ENCODE measurements at places on chromosomes 1 and 21.
A peak's percentile ranks its signal among the peaks of the same experiment; 100 is the strongest.

DNA sequence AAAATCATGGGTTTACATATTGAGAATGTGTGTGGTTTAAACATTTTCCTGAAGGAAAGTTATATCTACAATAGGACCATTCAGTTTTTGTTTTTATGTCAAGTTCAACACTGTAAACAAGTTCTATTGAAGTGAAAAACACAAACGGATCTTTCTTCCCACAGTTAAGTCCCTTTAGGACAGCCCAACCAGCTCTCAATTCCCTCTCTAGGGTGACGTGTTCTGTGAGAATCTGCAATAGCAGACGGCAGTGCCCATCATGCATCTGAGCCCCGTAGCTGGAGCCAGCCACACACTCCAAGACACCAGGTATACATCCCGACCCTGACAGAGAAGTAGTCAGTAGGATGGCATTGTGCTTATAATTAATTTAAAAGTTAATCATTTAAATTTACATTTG is 26.3 kb upstream of the IVNS1ABP start:
- no peak for DNase-seq

- no peak for DNase-seq
These were observed 784.4 kb upstream of the ADGRL4 start for GRCh38 chr1:79790950-79791349.

DNA sequence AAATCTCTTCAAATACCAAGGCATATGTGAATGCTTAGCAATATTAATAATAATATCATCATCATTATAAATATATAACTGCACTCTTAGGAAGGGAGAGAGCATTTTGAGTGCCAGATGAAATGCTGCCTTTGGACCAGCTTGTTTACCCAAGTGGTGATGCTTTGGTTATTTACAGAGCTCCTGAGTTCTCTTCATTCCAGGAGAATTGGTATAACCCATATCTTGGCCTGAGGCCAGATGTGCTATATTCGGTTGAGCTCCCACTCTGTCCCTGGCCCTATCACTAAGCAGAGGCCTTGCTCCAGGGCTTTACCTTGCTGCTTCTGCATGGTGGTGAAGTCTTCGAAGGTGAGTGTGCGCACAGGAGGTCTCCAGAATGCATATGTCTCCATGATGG is 89.4 kb downstream of the TBX15 start:
- no peak for DNase-seq

- no peak for DNase-seq
These were observed 275.2 kb downstream of the KAZN start for GRCh38 chr1:14873677-14874076.

- no peak for DNase-seq
These were observed 13.5 kb downstream of the KCNN3 start for GRCh38 chr1:154856544-154856943.

GRCh38 chr1:117059334-117059677 is 820 bp upstream of the TTF2 start:
- peak; percentile 66 for DNase-seq

GRCh38 chr1:92743221-92743620 is 41.7 kb downstream of the EVI5 start:
- no peak for DNase-seq

GRCh38 chr1:233912447-233912846 is 8.0 kb downstream of the SLC35F3 start:
- no peak for DNase-seq

All from activated CD8-positive, alpha-beta memory T cell treated with anti-CD3 and anti-CD28 coated beads, Interleukin-2, amount 50 U/mL, for 4 hours (primary cell).